Activated naive CD4-positive, alpha-beta T cell treated with Interleukin-2 at 50 U/mL for 16 hours (primary cell): ENCODE measurements at places on chromosomes 2 and 18.

DNA sequence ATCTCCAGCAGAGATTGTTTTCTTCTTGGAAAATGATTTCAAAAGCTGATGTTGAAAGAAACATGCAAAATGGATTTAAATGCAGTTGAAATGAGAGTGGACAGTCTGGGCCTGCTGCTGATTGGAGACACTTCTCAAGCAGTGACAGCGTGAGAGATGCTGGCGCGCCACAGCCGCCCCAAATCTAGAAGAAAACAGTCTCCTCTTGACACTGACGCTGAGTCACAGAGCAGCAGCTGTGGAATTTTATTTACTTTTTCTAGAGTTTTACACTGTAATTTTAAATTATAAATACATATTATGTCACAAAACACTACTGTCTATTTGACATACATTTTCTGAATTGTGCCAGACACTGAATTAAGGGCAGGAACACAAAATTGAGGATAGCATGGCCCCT lies 121.8 kb upstream of the TMEM200C start:
- no peak for DNase-seq

GRCh38 chr2:27799646-27800010 lies 28.1 kb downstream of the MRPL33 start:
- no peak for DNase-seq

DNA sequence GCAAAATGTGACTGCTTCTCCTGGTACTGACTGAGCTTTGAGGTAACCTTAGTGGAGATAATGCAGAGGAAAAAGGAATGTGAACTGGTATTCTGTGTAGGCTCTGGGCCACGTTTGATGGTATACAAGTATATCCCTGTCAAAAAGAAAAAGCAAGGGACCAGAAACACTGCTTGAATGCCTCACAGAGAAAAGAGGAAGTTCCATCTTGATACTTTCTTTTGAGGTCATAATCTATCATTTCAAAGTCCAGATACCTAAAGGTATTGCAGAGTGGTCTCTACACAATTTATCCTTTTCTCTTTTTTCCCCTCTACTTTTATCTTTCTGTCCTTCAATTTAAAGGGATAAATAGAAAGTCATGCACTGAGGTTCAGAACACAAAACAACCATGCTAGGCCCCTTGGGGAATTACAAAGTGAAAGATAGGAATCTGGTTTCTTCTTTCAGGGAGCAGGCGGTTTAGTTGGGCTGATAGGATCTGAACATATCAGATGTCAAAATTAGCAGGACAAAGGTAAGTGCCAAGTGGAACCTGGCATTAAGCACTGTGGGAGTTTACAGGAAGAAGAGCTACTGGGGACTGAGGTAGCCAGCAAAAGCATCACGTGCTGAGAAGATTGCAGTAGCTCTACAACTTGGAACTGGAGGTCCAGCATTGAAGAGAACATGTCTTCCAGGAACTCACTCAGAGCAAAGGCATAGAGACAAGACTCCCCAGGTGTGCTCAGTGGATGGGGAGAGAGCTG lies 121.2 kb downstream of the LYPD6 start:
- DNase-seq, result no peak

GRCh38 chr2:176753752-176754474 lies 458.7 kb upstream of the HNRNPA3 start:
- no peak for DNase-seq

DNA sequence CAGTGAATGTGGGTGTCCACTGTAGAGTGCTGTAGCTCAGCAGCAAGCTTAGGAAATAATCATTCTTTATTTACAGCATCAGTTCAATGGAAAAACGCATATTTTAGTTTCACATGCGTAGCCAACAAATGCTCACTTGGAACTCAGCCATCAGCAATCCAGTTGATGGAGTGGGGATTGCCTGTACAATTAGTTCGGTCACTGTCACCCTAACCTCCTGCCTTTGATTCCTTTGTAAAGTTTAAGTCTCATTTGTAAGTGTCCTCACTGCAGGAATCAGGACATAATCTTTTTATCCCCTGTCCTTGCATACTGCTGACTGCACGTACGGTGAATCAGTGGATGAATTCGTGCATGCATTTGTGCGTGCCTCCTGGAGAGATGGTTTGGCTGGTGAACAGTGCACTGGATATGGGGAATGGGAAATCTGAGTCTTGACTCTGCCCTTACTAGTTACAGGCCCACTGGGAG lies 55.9 kb downstream of the RAB31 start:
- DNase-seq, result no peak

GRCh38 chr2:112493858-112494648 lies 12.1 kb downstream of the TTL start:
- DNase-seq, result no peak

DNA sequence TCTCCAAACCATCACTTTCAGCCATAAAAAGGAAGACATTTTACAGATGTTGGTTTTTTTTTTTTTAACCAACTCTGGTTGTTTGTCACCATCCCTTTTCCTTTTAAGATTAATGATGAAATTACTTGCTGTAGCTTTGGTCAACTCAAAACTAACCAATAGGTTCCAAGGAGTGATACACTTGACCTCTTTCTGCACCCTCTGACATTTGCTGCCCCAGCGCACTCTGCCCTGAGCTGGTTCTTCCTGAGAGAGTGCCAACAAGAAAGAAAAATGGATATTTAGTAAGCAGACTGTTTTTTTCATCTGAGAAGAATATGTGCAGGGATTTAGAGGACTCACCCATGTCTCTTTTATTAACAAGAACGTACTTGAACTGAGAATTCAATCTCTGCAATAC lies 520.0 kb downstream of the TXNL1 start:
- no peak for DNase-seq

- no peak for DNase-seq
Observed at GRCh38 chr2:161096336-161096735, 63.9 kb upstream of the TANK start.

DNA sequence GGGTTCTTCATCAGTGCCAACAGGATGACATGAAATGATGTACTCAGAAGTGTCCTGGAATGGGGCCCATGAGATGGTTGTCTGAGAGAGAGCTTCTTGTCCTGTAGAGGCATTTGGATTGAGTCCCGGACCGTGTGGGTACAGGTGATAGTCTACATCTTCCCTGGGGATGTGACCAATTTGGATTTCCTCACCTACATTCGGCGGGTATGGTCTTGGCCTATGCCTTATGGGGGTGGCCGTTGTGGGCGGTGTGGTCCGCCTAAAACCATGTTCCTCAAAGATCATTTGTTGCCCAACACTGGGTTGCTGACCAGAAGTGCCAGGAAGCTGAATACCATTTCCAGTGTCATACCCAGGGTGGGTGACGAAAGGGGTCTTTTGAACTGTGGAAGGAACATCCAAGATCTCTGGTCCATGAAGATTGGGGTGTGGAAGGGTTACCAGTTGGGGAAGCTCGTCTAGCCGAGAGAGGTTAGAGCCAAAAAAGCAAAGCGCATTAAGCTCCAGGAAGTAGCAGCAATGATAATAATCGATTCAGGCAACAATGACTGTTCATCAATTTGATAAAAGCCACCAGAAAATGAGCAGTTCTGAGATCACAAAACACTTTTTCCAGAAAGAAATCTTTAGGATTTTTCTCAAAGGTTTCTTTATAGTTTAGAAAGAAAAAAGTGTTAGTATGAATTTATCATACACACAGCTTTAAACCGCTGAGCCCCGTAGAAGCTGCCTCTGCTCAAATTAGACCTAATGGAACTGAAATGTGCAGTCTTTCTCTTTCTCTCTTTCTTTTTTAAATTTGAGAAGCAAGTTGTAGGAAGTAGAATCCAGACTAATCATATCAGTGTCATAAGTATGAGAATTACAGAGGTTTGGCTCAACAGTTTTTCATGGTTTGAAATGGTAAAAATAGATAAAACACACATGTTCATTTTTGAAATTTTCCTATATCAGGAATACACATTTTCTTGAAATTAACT lies 60.3 kb downstream of the ATIC start:
- no peak for DNase-seq

DNA sequence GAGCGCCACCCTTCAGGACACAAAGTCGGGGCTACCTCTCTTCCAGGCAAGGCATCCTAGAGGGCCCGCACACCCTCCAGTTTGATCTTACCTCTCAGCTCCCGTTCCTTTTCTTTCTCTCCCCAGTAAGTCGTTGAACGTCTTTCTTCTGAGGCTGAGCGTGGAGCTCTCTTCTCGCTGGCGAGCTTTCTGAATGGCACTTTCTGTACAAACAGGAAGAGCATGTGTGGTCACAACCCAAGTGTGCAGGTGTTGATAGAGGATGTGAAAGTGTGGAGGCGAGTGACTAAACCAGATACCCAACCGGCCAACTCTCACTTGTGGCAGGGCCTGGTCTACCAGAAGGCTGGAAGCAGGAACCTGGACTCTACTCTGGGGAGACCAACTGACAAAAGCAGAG lies at the start of gene AFF3:
AFF3 (minus strand) TSS at position 198 of the 400 bp plus-strand sequence. CDS start 38,136 bp downstream, outside the sequence.
- peak; percentile 28 for DNase-seq

GRCh38 chr2:97849881-97850528 lies 136.6 kb downstream of the ZAP70 start:
- no peak for DNase-seq

- DNase-seq, result no peak
Observed at GRCh38 chr2:203033395-203033794, 18.7 kb downstream of the NBEAL1 start.
